Stimulated activated CD4-positive, alpha-beta T cell treated with anti-CD3 and anti-CD28 coated beads, Interleukin-1b, Interleukin-23, amount 100 ng/mL, for 24 hours (primary cell): ENCODE measurements at places on chromosomes 4 and X.

DNA sequence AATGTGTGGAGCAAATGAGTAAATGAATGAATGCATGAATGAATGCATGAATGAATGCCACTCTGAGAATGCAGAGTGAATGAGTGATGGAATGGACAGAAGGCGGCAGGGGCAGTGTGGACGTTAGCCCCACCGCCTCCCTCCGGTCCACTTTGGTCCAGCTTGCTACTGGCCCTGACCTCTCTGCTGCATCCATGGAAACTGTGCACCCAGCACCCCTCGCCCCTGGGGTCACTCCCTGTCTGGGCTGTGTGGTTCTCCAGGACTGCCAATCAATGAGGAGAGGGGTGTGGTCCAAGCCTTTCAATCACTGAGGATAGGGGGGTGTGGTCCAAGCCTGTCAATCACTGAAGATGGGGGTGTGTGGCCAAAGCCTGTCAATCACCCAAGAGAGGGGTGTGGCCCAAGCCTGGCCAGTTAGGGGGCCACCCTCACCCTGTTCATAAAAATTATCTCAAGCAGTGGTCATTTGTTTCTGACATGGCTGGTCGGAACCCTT, 39.2 kb upstream of the ASMTL start:
- no peak for DNase-seq

GRCh38 chrX:31483336-31483735, 411.5 kb upstream of the FTHL17 start:
- no peak for DNase-seq

DNA sequence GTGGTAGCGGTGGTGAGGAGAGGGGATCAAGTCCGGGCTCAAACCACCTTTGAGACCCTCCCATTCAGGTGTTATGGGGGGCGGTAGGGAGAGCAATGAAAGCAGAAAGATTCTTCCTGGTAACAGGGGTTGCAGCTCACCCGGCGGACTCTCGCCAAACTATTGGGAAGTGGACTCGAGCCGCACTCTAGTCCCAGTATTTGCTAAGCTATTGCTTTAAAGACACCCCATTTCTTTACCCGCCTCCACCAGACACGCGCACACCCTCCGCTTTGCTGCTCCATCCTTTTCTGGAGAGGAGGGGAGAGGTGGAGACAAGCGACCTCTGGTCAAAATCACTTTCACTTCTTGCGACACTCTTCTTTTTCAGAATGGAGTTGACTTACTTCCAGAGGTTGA, 625 bp upstream of the GABRA4 start:
- no peak for DNase-seq

DNA sequence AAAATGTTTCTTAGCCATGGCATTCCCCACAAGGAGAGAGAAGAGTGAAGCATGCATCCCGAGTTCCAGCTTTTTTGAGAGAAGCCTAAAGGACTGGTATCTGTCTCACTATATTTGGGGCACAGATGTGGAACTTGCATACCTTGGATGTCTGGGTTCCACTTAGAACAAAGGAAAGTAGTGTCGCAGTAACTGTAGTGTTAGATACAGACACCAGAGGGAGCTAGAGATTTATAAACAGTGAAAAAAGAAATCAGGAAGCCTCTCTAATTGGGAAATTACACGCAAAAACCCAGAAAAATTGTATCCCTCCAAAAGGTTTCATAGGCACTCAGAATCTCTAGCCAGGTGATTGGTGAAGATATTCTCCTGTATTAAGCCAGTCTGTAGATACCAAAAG, 34.4 kb downstream of the AGTR2 start:
- no peak for DNase-seq

DNA sequence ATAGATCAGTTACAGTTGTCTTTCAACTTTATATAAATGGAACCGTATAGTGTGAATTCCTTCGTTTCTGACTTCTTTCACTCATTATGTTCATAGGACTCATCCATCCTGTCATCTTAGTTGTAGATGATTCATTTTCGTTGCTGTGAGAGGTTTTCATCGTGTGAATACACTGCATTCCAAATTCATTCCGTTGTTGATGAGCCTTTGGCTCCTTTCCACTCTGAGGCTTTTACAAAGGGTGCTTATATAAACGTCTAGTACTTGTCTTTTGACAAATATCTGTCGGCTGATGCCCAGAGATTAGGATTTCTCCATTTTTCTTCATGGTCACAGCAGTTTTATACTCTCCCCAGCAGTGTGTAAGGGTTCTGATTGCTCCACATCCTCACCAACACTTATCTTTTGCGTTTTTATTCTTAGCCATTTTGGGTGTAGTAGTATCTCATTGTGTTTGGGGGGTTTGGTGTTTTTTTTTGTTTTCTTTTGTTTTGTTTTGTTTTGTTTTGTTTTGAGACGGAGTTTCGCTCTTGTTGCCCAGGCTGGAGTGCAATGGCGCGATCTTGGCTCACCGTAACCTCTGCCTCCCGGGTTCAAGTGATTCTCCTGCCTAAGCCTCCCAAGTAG, 48.6 kb downstream of the LRP2BP start:
- no peak for DNase-seq

GRCh38 chrX:147917700-147918695, 6.3 kb downstream of the FMR1 start:
- DNase-seq = no peak

GRCh38 chr4:2084316-2084715, 25.2 kb downstream of the NAT8L start:
- no peak for DNase-seq

GRCh38 chr4:110609044-110609750, 13.7 kb downstream of the PITX2 start:
- no peak for DNase-seq

- peak; percentile 58 for DNase-seq
Observed at GRCh38 chr4:2837904-2838496, 5.6 kb upstream of the ADD1 start.

GRCh38 chr4:153227469-153228075, 23.3 kb downstream of the TRIM2 start:
- no peak for DNase-seq

- DNase-seq = no peak
Observed at GRCh38 chrX:87874043-87874442, 356.4 kb downstream of the KLHL4 start.

- DNase-seq = no peak
Observed at GRCh38 chr4:137124278-137124932, 407.9 kb downstream of the PCDH18 start.

DNA sequence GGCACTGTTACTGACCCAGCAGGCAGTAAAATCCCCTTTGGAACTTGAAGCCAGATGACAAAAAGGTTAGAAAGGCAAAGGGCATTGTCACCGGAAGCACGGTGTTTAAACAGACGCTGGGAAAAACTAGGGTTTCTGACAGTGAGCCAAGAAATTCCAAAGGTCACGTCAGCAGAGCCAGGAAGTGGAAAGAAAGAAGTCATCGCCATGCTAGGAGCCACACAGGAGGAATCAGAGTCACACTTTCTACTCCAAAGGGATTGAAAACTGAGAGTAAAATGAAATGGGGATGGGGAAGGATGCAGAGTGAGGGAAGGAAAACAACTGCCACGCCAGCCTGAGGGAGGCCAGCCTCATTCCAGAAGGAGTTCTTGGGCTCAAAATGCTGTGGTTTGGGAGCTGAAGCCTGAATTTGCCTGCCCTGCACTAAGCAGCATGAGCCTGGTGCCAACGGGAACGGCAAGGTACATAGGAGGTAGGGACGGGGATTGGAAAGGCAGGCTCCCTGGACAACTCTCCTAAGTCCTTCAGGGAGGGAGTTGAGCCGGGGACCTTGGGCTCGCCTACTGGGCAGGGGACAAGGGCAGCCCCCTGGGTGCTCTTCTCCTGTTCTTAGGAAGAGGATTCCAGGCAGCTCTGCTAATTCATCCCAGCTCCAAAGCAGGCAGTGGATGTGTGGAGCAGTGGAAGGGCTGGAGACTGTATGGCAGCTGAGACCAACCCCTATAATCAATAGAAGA, 66.8 kb downstream of the SOWAHB start:
- DNase-seq = no peak

GRCh38 chrX:40171513-40172400, 74.0 kb upstream of the BCOR start:
- DNase-seq = no peak

DNA sequence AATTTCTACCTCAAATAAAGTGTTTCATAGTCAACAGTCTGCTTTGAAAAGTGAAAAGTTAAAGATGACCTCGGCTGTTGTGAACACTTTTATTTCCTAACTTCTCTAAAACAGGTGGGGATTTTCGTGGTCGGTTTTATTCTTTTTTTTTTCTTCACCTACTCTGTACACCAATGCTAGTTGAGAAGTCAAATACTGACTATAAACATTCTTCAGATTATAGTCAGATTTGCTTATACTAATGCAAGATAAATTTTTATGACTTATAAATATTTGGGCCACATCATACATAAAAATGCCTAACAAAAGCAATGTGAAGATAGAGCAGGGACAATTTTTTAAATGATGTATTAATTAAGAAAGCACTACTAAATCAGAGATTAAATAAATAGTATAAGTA, 98.1 kb upstream of the GPR34 start:
- DNase-seq = no peak

GRCh38 chr4:111959222-111959621, 186.0 kb upstream of the FAM241A start:
- DNase-seq = no peak

- DNase-seq = no peak
Observed at GRCh38 chr4:153564630-153565525, 98.7 kb downstream of the TMEM131L start.

GRCh38 chrX:121389976-121390714, 342.7 kb downstream of the GLUD2 start:
- DNase-seq = no peak

- DNase-seq = no peak
Observed at GRCh38 chrX:71227370-71228062, 4.5 kb downstream of the GJB1 start.

- no peak for DNase-seq
Observed at GRCh38 chrX:18769364-18769763, 61.9 kb downstream of the PPEF1 start.

DNA sequence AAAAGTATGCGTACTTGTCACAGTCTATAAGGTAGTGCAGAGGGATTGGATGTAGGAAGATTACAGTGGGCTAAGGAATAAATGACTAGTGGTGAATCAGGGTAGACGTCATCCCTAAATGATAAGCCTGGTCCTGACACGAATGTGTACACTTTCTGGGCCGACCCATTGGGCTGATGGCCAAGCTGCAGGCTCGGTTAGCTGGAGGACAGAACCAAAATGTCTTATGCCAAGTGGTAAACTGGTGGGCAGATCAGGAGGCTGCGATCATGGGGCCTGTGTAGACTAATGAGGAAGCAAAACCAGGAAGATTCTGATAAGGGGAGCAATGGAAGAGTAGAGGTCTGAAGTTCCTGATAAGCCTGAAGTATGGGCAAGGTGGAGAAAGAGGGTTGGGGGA, 272.8 kb upstream of the GATB start:
- no peak for DNase-seq

GRCh38 chr4:183798301-183799253, 106.5 kb upstream of the STOX2 start:
- no peak for DNase-seq

DNA sequence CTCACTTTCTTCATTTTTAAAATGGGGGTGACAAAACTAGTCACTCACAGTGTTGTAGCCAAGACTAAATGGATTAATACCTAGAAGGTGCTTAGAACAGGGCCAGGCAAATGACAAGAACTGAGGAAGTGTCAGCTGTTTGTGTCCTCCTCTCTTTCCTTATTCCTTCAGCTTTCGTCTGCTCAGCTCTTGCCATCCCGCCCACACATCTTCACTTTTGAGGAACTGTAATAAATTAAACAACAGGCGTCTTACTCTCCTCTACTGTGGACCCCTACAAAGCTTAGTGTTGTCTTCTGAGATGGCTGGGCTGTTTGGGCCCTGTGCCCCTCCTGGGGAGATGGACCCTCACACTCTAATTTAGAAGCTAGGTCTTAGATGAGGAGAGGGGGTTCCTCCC, 2.7 kb downstream of the HPSE start:
- DNase-seq = no peak

DNA sequence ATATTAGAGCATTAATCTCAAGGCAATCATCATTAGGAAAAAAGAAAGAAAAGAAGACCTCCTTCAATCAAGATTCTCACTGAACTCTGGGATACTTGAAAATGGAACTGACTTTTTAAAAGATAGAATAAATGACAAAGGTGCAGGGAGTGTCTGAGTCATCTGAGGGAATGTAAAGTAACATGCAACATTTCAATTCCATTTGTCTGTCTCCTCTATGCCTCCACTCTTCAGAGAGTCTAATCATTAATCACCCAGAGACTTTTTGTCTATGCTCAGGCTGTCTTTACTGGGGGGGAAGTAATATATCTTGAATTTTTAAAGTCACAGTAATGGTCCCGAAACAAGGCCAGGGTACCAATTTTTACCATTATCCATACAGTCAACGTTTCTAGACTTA, 55.0 kb upstream of the PACRGL start:
- DNase-seq = no peak

GRCh38 chr4:173135241-173135847, 33.3 kb upstream of the GALNT7 start:
- DNase-seq = no peak

- DNase-seq = peak; percentile 72
Observed at GRCh38 chrX:102659790-102660757, 8.8 kb downstream of the GPRASP1 start.

DNA sequence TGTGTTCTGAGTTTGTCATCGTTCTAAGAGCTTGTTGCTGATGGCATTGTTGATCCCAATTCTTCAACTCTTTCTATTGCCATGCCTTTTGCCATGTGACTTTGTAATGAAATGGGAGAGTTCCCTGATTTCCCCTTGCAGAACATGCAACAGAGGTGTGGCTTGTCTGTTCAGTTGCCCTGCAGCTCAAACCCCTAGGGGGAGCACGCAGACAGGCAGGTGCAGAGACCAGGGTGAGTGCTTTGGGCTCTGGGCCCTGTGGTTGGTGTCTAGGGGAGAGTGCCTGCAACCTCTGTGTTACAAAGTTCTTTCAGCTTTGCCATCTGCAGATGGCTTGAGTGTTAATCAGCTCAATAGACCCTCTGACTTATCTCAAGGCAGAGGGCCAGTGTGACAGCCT, 332.7 kb downstream of the MID1IP1 start:
- DNase-seq = no peak

- DNase-seq = no peak
Observed at GRCh38 chrX:150148749-150149672, 210.7 kb upstream of the EOLA2 start.

- no peak for DNase-seq
Observed at GRCh38 chr4:123557857-123558536, 161.4 kb downstream of the SPRY1 start.

- no peak for DNase-seq
Observed at GRCh38 chr4:150583287-150584110, 1.5 kb downstream of the MAB21L2 start.
